Right cardiac atrium (tissue), 5 donors: ENCODE measurements at places on chromosomes 7 and 10. TPM values are rescaled to one million over a fixed set of nuclear protein-coding genes. Genes with fewer than 3 reads are reported as not detected.

The PLXNA4 gene
- total RNA-seq, result 16.0 TPM

The ZNF425 gene
- total RNA-seq, result 0.99 TPM

The NPSR1 gene
- not detected for total RNA-seq

The ACSL5 gene
- total RNA-seq, result 8.3 TPM

The RARRES2 gene
- total RNA-seq, result 195 TPM

The GPR146 gene
- total RNA-seq, result 19.7 TPM

The MGMT gene
- total RNA-seq, result 13.6 TPM

The ABCB1 gene
- 3.3 TPM for total RNA-seq

GRCh38 chr7:149873074-149873969, at the start of gene ATP6V0E2:
Gene ATP6V0E2 (plus strand): TSS chr7:149873969. CDS start chr7:149874066, 97 bp downstream.
- DNase-seq, result peak; percentile 99

DNA sequence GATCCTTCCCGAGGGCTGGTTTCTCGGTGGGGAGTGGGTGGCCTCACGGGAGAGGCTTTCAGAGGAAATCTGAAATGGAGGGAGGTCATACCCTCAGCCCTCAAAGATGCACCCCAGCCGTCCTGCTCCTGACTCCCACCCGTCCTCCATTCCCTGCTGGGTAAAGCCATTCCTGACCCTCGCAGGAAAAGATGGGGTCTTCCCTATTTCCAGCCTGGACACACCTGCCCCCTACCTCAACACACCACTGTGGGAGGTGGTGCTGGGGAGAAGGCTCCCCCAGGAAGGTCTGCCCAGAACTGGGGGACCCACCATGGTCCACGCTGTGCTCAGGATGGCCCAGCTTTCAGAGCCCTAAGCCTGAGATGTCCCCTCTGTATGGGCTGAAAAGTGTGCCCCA, 86.9 kb downstream of the CHST15 start:
- no peak for DNase-seq

DNA sequence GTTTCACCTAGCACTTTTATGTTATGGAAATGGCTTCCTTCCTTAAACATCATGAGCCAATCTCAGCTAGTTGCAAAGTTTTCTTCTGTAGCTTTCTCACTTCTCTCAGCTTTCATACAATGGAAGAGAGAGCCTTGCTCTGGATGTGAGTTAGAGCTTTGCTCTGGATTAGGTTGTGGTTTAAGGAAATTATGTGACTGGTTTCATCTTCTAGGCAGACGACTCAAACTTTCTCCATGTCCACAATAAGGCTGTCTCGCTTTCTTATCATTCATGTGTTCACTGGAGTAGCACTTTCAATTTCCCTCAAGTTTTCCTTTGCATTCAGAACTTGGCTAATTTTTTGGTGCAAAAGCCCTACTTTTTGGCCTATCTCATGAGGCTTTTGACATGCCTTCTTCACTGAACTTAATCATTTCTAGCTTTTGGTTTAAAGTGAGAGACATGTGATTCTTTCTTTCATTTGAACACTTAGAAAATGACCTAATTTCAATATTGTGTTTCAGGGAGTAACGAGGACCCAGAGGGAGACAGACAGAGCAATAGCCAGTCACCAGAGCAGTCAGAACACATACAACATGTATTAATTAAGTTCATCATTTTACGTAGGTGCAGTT, 49.8 kb downstream of the CNOT4 start:
- no peak for DNase-seq

- DNase-seq, result no peak
These were observed 171.3 kb downstream of the RNLS start for GRCh38 chr10:88411772-88412349.

- DNase-seq, result no peak
These were observed 144.3 kb downstream of the ADAM12 start for GRCh38 chr10:126243971-126244370.

DNA sequence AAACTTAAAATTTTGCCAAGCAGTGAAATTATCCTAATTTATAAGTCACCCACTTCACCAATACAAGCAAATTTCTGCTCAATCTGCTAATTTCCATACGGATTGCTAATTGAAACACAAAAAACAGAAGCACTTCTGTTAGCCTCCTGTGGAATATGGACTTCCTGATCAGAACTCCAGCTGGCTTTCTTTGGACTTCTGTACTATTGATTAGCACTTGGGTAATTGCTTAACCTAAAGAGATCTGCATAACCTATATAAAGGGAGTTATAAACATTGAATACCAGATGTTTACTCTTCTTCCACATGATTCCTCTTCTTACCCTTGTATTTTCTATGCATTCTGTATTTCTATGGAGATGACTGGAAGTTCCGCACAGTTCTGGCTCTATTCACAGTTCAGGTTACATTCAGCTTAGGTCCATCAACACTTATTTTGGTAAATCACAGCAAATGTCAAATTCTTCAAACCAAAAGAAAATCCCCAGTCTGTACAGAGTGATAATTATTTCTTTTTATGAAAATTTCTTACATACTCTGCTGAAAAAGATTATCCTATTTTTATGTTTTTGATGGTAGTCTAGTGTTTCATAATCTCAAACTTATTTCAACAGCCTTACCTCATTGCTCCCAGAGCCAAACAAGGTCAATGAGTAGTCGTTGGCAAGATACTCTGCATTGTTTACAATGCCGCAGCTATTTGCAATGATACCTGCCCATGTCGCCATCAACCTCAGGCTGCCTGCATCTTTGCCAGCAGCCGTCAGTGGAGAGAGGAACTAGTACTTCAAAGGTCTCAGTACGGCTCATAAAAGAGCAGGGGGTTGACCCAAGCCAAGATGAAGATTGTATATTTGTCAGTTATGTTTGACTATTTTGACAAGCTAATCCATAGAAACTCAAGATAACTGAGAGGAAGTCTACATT, 225.6 kb downstream of the AHR start:
- peak; percentile 44 for DNase-seq

DNA sequence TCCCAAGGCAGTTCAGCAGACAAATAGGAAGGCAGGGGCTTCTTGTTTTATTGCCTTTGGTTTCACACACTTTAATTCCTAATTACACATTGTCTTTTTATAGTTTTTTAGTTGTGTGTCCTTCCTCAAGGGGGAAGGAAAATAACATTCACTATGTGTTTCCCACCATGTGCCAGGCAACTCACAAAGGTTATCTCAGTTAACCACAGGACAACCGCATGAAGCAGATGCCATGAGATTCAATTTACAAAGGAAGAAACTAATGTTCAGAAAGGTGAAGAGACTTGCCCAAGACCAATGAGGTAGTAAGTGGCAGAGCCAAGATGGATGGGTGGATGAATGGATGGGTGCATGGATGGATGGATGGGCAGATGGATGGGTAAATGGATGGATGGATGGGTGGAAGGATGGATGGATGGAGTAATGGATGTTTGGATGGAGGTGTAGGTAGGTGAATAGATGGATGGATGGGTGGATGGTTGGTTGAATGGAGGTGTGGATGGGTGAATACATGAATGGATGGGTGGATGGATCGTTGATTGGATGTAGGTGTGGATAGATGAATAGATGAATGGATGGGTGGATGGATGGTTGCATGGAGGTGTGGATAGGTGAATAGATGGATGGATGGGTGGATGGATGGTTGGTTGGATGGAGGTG, 77.9 kb downstream of the ARHGAP22 start:
- DNase-seq, result no peak

DNA sequence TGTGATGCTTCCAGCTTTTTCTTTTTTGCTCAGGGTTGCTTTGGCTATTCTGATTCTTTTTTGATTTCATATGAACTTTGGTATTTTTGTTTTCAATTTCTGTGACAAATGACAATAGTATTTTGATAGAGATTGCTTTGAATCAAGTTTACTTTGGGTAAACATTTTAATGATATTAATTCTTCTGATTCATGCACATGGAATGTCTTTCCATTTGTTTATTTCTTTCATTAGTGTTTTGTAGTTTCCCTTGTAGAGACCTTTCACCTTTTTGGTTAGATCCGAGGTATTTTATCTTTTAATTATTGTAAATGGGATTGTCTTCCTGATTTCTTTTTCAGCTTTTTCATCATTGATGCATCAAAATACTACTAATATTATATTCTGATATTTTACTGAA, 93.2 kb downstream of the LANCL2 start:
- no peak for DNase-seq

DNA sequence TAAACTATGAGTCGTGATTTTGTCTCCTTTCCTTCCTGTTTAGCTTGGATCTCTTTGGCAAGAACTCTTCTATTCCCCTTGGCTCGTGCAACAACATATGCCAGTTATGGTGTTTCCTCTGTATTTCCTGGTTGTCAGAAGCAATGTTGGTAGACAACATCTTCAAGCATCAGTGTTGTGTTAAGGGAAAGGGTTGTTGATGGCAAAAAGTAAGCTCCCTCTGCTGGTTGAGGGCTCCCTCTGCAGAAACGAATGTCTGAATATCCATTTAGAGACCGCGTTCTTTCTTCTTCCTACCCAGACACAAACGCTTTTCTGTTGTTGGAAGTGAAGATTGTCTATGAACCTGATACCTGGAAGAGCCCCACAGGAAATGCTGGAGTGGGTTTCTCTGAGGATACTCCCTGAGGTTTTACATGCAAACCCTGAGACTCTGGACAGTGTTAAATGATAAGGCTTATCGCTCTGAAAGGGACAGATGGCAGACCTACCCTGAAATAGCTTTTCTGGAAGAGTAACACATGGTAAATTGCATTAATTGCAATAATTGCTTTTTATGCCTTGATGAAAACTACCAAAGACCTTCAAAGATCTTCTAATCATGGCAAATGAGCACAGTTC, 23.5 kb upstream of the C1QL3 start:
- no peak for DNase-seq

DNA sequence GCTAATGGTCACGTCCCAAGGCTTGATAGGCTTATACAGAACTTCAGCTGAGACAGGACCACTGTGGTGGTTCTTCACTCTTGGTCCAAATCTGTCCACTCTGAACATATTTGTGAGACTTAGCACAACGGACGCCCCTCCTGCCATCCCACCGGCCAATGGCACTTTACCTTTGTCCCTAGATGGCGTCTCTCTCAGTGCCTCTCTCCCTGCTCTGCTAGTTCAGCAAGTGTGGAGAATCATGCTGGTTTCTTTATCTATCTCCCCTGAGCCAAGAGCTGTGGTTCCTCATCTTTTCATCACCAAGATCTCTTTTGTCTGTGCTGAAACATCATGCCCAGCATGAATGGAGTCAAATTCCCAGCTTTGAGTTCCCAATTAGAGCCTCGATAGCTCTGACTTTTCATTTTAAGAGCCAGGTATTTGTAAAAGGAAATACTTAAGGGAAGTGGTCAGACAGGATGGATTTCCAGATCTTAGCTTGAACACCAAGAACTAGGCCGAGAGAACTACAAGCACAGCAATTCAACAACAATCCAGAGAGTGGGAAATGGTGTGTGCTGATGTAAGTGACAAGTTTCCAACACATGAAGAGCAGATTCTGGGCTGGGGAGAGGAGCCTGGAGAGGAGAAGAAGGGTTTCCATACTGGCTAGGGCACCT, 69.5 kb downstream of the ZNF800 start:
- no peak for DNase-seq

- no peak for DNase-seq
These were observed 79.8 kb upstream of the IFRD1 start for GRCh38 chr7:112370436-112370835.

DNA sequence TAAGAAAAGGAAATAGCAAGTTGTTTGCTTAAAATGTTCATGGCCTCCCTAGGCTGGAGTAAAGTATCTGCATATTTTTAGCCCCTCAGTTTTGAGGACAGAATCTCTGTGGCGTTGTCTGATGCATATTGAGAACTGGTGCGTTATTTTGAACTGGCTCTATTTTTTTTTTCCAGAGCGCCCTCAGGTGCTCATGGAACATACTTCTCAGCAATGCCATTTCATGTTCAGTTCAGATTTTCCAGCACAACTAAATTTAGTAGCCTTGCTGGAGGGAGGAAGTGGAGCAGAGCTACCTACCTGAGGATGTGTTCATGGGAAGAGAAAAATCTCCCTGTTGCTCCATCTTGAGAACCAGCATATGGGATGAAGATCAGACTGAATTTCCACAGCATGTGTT, 870.5 kb downstream of the LRMDA start:
- DNase-seq, result no peak

GRCh38 chr7:26603631-26604030, 260.8 kb downstream of the SKAP2 start:
- DNase-seq, result no peak

DNA sequence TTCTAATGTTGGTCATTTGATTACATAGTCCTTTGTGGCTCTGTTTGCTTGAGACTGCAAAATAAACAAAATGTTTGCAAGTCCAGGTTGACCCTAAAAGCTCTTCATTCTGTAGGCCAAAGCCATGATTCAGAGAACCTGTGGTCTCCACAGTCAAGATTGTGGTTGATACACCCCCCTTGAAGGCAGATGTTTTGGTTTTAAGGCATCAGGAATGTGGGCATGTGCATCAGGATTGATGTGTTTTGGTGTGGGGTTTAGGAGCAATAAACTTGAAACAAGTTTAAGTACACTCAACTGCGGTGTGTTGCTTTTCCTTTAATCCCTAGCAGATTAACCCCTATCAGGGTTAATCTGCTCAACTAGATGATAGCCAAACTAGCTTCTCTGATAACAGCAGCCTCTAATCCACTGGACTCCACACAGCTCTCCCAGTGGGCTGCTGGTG, 379.1 kb upstream of the GALNT17 start:
- DNase-seq, result no peak

GRCh38 chr10:944034-944831, 12.7 kb upstream of the LARP4B start:
- DNase-seq, result peak; percentile 87

DNA sequence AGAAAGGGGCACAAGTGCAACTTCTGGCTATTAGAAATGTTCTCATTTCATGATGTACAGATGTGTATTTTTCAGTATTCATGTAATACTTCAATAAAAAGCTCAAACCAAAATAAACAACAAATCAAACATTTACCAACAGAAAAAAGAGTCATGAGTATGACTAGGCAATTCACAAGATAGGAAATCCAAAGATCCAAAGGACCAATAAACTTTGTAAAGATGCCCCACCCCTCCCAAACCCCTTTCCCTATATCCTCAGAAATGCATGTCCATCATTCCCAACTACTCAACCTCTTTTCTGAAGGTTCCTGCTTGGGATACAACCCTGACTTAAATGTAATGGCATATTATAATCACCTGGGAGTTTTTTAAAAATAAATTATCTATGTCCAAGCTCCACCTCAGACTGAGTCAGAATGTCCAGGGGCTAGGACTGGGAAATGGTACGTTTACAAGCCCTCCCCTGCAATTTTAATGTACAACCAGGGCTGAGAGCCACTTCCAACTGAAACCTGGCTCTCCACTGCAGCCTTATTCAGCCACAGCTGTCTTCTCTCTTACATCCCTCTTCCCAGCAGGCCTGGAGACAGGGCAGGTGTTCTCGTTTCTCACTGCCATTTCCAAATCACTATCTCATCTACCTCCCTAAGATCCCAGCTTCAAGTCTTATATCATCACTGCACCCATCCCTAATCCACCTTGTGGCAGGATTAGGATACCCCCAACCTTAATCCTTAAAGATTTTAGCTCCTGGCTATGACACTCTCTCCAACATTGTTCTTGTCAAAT, 36.5 kb downstream of the COA1 start:
- no peak for DNase-seq

DNA sequence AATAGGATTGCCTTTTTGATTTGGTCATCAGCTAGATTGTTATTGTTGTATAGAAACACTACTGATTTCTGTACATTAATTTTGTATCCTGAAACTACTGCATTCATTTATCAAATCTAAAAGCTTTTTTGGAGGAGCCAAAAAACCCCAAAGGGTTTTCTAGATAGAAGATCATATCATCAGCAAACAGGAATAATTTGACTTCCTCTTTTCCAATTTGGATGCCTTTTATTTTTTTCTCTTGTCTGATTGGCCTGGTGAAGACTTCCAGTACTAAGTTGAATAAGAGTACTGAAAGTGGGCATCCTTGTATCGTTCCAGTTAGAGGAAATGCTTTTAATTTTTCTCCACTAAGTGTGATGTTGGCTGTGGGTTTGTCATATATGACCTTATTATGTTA, 10.6 kb upstream of the ENTPD7 start:
- DNase-seq, result no peak
